ENCODE measurements at places on chromosomes 5 and 9.

GRCh38 chr5:36494841-36495601 is 111.4 kb upstream of the SLC1A3 start:
- no peak for DNase-seq

DNA sequence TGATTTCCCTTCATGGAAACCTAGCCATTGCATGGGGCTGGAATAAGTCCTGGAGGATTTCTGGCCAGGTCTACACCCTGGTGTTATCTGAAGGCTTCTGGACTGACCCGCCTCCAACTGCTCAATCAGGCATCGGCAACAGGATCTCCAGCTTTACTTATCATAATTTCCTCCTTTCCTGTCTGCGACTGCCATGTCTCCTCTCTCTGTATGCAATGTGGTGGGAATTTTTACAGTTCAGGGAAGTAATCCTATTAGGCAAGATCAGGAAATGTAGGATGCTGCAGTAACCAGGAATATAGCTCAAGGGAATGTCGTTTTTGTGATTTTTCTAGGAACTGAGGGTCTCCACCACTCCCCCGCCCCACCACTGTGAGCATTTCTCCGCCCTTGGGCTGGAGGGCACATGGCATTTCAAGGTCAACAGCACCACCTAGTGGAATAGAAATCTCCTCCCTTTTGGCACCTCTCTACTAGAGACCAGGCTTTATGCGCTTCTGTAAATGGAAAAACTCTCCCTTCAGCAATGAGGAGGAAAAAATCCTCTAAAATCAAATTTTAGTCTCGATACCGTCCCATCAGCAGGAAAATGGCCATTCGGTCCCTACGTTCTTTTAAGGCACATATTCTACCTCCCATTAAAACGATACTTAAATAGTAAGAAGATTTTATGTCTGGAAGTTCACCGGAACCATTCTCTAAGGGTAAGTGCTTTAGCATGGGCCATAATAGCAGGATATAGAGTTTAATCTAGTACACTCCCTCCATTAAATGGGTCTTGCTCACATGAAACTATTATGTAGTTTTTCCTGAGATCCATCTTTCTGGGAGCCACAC is 93.0 kb downstream of the YTHDC2 start:
- peak; percentile 16 for DNase-seq

GRCh38 chr5:125576822-125577221 is 830.4 kb upstream of the ZNF608 start:
- DNase-seq: no peak

GRCh38 chr5:168790671-168791250 is 211.6 kb upstream of the PANK3 start:
- no peak for DNase-seq

DNA sequence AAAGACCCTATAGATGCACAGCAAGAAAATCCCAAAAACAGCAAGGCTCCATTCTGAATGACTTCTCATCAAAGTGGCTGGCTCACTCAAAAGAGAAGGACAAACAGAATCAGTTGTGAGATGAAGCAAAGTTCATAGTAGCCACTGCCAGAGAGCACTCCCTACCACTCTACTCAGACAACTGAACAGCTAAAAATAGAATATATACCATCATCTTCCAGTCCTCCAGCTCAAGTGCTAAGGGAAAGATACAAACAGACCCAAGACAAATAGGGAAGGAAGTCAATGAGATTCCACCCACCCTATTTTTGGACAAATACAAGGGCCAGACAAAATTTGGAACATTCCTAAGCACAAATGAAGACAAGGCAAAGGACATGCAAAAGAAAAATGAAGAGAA is 20.6 kb downstream of the GNAQ start:
- DNase-seq: no peak

DNA sequence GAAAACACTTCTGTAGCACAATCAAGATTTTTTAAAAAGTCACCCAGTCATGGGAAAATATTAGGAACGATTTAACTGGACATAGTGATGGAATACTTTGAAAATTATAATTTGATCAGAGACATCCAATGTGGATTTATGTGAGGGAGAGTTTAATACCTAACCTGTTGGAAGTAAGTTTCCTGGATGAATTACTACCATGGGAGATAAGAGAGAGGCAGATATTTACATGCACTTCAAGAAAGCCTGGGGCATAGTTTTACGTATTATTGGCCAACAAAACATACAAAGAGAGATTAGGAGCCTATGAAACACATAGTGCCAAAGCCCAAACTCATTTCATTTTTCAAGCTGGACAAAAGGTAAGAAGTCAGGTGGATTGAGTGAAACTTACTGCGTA is 336.8 kb downstream of the SLIT3 start:
- DNase-seq: no peak

- no peak for DNase-seq
Measured at GRCh38 chr5:138832218-138832617, 42.9 kb downstream of the LRRTM2 start.

DNA sequence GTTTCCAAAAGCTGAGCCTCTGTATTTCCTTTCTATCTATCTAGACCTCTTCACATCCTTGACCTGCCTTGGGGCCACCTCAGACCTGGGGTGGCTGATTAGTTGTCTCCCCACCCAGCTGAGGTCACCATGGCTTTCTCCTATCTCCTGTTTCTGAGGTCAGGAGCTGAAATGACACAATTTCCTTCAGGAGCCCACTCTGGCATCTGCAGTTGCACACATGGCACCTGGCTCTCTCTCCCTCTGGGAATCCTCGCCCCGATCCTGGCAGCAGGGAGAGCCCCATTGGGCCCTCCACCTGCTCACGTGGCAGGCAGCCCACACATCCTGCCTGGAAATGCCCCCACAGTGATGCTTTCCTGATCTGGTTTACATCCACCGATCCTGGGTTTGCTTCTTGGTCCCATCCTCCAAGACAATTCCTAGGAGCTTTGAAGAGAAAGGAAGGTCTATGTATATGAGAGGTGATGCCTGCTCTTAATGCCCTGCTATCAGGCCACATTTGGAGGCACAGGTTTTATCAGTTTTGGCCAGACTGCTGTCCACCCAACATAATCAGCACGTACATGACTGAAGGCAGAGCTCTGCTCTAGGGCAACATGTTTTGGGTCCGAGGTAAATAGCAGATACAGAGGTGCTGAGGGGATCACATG is 53.7 kb downstream of the MARCHF3 start:
- DNase-seq: no peak

GRCh38 chr5:165328846-165329245 is 1823.4 kb downstream of the MAT2B start:
- no peak for DNase-seq

- DNase-seq: no peak
Measured at GRCh38 chr5:122182491-122182921, 53.2 kb downstream of the ZNF474 start.

DNA sequence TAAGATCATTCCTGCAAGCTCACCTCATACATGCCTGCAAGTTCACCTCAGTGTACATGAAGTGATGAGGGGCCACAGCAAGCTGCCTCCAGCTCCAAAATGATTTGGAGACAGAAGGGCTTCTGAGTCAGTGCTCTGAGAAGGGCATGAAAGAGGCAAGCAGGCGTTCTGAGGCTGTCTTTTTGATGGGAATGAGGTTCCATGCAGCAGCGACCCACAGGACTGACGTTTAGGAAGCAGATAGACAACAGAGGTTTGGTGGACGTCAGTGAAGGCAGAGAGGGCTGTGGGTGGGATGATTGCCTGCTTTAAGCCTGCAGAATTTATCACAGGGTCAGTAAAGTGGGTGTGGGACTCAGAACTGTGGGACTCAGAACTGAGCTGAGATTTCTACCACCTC is 8.9 kb upstream of the SMIM32 start:
- no peak for DNase-seq

- no peak for DNase-seq
Measured at GRCh38 chr5:91468651-91469422, 85.7 kb upstream of the ARRDC3 start.

GRCh38 chr9:93171261-93171990 is 12.5 kb upstream of the WNK2 start:
- no peak for DNase-seq

- no peak for DNase-seq
Measured at GRCh38 chr9:99307851-99308250, 85.8 kb downstream of the SEC61B start.

- no peak for DNase-seq
Measured at GRCh38 chr9:72734631-72735030, 213.2 kb downstream of the TMC1 start.

DNA sequence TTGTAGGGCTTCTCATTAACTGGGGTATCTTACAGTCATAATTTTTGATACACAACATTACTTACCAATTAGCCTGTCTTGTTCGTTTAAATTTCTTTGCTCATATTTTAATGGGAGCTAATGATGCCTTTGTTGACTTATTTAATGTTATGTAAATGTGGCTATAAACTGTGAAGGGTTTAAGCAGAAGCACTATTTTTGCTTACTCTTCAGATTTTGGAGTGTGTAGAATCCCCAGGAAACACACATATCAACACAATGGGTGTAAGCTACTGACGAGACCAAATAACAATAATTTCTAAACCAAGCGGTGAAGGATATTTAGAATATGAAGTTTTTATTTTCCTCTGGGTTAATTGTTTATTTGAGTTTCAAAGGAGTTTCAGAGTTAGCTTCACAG is 452.5 kb downstream of the EBF1 start:
- no peak for DNase-seq

GRCh38 chr9:19430201-19430760 is 21.5 kb downstream of the ACER2 start:
- DNase-seq: no peak

DNA sequence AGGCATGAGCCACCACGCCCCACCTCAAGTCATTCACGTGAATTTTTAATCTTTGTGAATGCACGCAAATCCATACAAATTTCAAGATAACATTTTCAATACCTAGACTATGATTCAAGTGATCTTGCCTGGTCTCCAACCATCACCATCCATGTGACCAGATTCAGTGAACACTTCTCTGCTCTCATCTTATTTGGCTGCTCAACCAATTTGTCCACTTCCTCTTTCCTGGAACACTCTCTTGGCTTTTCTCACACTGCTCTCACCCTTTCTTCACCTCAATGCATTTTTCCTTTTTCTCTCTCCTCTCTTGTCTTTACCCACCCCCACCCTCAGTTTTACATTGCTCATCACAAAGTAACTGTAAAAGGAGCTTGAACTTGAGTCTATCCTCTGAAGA is 354.7 kb upstream of the KIF2A start:
- no peak for DNase-seq

GRCh38 chr9:100477241-100477640 is 4.3 kb downstream of the TMEFF1 start:
- DNase-seq: no peak

DNA sequence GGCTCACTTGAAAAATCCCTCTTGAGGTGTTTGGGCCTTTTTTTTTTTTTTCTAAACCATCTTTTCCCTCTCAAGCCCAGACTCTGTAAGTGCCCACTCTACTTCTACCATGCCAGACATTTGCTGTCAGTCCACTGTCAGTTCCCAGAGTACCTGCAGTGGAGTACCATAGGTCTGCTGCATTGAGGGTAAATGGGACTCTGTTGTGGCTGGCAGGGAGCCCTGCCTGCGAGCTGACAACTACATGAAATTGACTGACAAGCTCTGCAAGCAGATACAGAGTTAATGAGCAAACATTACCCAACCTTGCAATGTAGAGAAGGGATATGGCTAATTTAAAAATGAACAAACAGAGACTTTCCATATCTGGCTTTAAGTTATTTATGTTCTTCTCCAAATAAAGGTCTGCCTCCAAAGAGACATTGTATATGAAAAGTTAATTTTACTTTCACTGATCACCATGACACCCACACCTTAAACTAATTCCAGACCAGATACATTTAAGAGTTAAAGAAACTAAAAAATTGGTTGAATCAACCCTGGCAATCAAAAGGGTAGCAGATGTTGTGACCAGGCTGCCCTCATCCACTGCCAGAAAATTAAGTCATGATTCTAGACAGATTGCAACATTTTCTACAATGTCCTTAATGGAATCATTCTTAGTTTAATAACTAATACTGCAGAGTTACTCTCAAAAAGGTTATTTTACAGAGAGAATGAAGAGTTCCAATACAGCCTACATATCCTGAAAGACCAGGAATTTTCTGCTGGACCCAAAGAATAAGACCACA is 100.4 kb upstream of the PAM start:
- no peak for DNase-seq

- no peak for DNase-seq
Measured at GRCh38 chr9:27204578-27204977, 92.4 kb downstream of the EQTN start.

- DNase-seq: no peak
Measured at GRCh38 chr9:108776920-108777639, 78.7 kb downstream of the ACTL7B start.

GRCh38 chr9:89946741-89947140 is 341.9 kb downstream of the GADD45G start:
- no peak for DNase-seq

DNA sequence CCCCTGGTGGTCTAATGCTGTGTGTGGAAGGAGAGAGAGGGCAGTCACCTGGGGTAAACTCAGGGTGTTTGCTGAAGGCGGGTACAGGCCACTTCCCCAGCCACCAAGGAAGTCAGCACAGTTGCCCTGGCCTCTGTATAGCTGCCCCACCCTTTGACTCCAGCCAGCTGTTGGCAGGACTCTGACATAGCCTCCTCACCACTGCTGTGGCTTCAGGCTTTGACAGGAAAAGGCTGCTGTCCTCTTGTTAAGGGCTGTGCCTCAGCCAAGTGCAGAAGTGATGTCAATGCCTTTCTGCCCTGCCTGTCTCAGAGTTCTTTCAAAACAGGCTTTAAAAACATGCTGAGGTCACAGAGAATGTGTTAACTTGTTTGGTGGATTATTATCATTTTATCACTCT is 487.2 kb upstream of the KLF4 start:
- no peak for DNase-seq

DNA sequence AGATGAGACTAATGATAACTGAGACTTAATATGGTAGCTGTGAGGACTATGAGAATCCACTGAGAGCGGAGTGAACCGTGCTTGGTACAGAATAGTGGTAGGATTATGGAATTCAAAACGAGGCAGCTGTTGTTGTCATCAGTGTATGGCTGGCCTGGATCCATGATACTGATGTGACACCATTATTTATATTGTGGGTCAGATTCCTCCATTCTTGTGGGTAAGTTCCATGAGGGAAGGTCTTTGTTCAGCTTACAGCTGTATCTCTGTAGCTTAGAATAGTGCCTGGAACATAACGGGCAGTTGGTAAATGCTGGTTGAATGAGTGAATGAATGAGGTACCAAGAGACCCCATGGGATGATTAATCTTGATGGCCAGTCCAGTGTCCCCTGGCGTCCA is 61.8 kb downstream of the ACER2 start:
- no peak for DNase-seq

- no peak for DNase-seq
Measured at GRCh38 chr9:121179930-121180681, 21.6 kb downstream of the RAB14 start.

GRCh38 chr9:130870491-130871381 is 25.9 kb downstream of the QRFP start:
- DNase-seq: no peak

- no peak for DNase-seq
Measured at GRCh38 chr5:109249126-109249525, 160.6 kb downstream of the PJA2 start.

- no peak for DNase-seq
Measured at GRCh38 chr9:95796029-95796428, 79.5 kb upstream of the ERCC6L2 start.

- DNase-seq: no peak
Measured at GRCh38 chr5:149154650-149155049, 13.4 kb downstream of the ABLIM3 start.

All from stimulated activated CD4-positive, alpha-beta T cell treated with anti-CD3 and anti-CD28 coated beads, Interleukin-4, amount 100 ng/mL, for 1 hour (primary cell).